ENCODE measurements at places on chromosomes 1 and 21.

GRCh38 chr1:84107955-84108354, 36.1 kb upstream of the PRKACB start:
- DNase-seq = no peak

- no peak for DNase-seq
Measured at GRCh38 chr1:115214098-115214497, 124.0 kb downstream of the NGF start.

DNA sequence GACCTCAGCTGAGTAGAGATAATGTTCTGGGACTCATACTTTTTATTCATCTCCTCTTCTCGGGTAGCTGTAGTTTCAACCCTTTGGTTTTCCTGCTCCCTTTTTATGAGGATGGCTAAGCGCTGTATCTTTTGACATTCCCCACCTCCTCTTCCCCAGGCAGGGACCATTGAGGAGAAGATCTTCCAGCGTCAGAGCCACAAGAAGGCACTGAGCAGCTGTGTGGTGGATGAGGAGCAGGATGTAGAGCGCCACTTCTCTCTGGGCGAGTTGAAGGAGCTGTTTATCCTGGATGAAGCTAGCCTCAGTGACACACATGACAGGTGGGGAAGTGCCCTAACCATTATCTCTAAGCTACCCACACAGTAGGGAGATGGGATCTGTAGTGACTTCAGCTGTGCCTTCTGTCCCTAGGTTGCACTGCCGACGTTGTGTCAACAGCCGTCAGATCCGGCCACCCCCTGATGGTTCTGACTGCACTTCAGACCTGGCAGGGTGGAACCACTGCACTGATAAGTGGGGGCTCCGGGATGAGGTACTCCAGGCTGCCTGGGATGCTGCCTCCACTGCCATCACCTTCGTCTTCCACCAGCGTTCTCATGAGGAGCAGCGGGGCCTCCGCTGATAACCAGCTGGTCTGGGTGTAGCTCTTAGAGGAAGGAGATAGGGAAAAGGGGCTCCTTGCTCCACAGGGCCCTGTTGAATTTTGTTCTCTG, 25.6 kb downstream of the LRRC41 start:
- DNase-seq = no peak

DNA sequence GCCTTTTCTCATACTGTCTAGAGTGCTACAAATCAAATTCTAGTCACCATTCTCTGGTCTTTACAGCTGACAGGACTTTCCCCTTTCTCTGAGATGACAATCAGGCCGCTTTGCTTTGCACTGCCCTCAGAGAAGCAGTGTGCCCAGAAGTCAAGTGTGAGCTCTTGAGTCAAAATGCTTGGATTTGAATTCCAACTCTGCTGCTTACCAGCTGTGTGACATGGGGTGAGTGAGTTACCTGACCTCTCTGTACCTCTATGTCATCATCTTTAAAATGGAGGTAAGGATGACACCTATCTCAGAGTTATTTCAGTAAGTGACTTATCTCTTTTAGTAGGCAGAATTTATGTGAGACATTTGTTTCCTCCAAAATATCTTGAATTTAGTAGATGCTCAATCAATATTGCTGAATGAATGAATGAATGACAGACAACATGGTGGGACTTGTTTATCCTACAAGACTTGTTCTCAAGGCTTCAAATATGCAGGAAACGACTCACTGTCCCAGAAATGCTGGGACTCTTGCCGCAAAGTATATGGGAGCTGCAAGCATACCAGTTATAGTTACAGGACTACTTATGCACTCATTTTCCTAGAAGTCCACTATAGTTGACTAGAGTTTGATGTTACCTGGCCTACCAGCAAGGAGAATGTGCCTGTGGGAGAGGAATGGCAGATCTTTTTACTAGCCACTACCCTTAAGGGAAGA, 38.1 kb upstream of the A3GALT2 start:
- no peak for DNase-seq

GRCh38 chr1:185719021-185719420, 15.2 kb upstream of the HMCN1 start:
- no peak for DNase-seq

- no peak for DNase-seq
Measured at GRCh38 chr1:154837672-154838171, 32.4 kb downstream of the KCNN3 start.

- no peak for DNase-seq
Measured at GRCh38 chr1:82214606-82215005, 413.9 kb downstream of the ADGRL2 start.

- DNase-seq = no peak
Measured at GRCh38 chr1:238653693-238654321, 732.6 kb upstream of the CHRM3 start.

DNA sequence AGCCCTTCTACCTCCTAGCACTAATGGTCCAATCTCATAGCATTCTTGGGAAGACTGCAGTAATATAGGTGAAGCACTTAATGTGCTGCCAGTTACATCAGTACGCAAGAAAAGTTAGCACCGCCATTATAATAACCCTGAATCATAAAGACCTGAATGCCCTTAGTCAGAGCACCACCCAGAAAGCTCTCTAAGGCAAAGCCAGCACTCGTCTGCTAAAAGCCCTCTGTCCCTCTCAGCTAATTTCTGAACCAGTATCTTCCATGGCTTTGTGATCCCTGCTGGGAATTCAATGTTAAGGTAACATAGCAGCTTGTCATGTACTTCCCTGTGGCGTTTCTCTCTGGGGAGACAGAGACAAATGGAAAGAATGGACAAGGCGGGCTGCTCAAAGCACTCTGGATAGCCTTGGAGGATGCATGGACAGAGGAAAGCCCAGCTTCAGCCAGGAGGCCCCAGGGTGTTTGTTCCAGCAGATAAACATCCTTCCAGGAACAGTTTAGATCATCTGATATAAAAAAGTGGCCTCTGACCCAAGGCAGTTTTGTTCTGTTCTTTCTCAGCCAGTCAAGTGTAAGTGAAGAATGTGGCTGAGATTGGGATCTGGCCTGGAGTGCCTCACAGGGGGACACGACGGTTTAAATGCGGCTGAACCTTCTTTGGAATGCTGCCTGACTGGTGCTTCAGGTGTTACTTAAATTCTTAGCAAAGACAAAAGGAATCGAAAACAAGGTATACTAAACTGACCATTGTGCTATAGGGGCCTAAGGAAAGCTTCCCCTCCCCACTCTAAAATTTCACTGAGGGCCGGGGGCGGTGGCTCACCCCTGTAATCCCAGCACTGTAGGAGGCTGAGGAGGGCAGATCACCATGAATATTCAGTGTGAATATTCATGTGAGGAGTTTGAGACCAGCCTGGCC, 58.1 kb upstream of the VTCN1 start:
- peak; percentile 54 for DNase-seq

DNA sequence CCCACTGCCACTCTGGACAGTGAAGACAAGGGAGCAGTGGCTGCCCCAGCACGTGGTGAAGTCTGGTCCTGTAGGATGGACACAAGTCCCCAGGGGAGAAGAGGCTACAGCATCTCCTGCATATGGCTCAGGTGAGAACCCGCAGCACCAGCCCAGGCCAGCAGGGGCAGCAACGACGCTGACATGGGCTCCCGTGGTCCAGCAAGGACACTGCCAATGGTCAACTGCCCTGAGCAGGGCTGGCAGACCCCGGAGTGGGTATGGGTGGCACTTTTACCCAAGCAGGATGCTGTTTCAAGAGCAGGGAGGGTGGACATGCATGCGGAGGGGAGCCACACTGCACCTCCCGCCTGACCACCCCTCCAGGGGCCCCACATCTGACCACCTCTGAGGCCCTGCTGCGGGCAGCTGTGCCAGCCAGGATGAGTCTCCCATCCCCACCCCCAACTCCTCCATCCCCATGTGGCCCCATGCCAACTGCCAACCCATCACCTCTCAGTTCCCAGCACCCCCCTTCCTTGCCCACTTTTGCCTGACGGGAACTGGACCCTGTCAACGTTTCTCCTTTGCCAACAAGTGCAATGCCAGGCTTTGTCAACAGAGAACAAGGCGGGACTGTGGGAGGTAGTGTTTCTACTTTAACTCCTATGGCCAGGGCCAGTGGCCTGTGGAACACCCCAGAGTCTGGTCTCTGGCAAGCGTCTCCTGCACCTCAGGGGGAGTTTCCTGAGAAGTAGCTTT, 8.6 kb downstream of the MORN1 start:
- DNase-seq = peak; percentile 73

DNA sequence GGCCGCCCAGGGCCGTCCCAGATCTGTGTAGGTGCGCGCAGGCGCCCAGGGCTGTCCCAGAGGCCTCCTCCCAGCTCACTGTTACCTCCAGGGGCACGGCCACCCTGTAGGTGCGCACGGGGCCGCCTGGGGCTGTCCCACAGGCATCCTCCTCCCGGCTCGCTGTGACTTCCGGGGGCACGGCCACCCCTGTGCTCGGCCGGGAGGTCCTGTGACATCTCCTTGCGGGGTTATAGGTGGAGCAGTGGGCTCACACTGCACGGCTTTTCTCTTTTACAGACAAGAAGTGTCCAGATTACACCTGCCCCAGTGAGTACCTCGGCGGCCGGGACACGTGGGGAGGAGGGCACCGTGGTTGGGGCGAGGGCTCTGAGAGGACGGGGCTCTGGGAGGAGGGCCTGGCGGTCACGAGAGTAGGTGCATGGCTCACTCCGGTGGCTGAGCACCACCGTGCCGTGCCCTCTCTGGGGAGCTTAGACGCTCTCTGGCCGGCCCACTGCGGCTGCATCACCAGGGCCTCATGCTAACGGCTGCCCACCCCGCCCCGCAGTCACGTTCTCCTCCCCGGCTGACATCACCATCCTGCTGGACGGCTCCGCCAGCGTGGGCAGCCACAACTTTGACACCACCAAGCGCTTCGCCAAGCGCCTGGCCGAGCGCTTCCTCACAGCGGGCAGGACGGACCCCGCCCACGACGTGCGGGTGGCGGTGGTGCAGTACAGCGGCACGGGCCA, 21.4 kb downstream of the COL6A1 start:
- DNase-seq = peak; percentile 35

DNA sequence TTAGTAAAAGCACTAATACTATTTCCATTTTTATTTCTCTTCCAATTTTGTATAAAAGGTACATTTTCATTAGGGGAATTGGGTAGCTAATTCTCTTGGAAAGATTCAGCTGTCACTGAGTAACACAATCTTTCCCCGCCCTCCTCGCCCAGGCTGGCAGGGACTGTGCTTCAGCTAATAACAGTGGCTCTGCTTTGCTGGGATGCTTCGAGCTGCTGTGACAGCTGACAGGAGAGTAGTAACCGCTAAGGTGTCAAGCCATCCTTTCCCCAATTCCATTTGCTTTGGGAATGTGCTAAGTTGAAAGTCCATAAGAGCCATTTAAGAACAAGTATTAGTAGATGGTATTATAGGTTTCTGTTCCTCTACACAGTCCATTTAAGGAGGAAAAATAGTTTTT, 106.7 kb upstream of the NRIP1 start:
- no peak for DNase-seq

GRCh38 chr1:45884700-45885099, 81.3 kb downstream of the MAST2 start:
- DNase-seq = no peak

GRCh38 chr1:111618081-111618480, 1.5 kb upstream of the RAP1A start:
- DNase-seq = no peak

DNA sequence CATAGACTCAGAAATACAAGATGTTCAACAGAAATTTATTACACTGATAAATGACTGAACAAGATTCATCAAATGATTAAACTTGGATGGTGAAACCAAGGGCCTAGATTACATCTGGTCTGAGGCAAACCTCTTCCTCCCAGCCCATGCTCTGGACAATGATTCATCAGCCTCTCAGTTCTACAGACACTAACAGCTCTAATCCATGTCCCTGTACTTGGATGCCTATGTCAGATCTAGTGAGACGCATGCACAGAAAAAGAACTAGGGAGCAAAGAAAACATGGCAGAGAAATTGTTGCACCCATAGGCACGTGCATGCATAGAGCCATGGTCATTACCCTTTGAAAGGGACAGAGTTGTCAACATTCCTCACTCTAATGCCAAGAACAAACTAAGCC, 250.1 kb downstream of the KCNH1 start:
- DNase-seq = no peak

- no peak for DNase-seq
Measured at GRCh38 chr1:19070891-19071621, 114.6 kb upstream of the IFFO2 start.

DNA sequence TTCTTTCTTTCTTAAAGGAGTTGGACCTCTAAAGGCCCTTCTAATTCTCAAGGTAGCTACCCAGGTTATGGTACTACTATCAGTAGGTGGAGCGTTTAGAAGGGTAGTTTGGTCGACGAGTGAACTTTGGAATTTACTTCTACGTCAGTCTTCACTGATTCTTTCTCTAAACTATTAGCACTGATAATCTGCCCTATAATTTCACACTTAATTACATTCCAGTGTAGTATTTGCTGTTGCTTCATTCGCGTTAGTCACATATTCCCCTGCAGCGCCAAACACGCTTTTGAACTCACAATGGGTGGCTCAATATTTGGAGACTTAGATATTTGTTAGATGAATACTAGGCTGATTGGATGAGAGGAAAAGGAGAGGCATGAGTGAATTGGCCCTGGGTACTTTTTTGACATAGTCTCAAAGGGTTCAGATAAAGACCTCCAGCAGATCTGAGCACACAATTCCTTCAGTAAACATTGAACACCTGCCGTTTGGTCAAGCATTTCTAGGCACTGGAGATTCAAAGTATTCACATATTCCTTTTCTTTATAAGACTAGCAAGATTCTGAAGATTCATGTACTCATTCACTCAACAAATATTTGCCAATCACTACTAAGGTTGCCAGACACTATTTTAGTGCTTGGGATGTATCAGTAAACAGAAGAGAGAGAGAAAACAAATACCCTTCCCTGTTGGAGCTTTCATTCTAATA, 929 bp upstream of the FOXJ3 start:
- no peak for DNase-seq

Data from ecto neural progenitor cell (in vitro differentiated cells).